ENCODE measurements at places on chromosomes 6 and 20. TPM values are rescaled to one million over a fixed set of nuclear protein-coding genes. Genes with fewer than 3 reads are reported as not detected.

The NR2E1 gene
- total RNA-seq, result not detected

The ENPP4 gene
- total RNA-seq, result 19.0 TPM

The GSTA1 gene
- not detected for total RNA-seq

The NCOA3 gene
- total RNA-seq, result 35.0 TPM

The RUNX2 gene
- 1.5 TPM for total RNA-seq

The SLC26A8 gene
- under 0.01 TPM for total RNA-seq

DNA sequence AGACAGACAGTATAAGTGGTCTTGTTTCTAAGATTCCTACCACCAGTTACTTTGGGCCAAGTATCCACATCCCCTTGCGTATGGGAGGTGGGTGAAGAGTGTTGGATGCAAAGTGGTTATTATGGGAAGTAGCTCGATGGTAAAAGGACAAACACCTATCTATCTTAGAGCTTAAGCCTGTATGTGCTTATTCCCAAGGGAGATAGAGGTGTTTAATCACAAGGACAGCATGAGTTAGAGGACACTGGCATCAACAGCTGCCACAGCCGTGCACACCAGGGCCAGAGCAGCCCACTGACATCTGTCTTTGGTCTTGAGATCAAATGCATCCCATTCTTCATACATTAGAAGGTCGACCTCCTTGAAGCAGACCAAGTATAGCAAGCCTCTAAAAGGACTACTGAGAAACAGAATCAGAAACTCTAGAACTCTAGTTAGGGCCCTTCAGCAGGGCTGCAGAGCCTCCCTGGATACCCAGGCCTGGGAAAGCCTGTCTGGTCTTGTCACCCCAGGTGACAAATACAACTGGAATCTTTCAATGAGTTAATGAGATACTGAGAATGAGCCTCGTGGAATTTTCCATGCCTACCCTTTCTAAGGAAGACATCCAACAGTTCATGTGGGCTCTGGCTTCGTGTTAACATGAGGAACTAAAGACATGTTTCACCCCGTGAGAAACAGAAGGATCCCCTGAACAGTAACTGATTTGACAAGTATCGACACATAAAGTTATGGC, 28.7 kb downstream of the TXNDC5 start:
- DNase-seq, result no peak

DNA sequence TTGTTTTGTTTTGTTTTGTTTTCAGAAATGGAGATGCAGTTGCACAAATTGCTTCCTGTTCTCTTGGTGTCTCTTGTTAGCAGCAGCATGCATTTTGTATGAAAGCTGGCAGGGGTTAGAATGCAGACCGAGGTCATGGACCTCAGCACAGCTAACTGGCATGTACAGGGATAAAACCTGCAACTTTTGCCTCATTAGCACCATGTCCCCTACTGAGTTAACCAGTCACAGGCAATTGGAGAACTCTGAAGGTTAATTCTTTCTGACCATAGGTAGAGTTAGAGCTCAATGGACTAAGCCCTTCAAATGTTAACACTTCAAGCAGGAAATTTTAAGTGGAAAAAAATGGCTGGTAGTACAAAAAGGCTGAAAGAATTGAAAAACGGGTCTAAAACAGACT, 377.1 kb downstream of the ADGRB3 start:
- no peak for DNase-seq

- no peak for DNase-seq
These were observed 25.1 kb downstream of the JAG1 start for GRCh38 chr20:10648651-10649050.

DNA sequence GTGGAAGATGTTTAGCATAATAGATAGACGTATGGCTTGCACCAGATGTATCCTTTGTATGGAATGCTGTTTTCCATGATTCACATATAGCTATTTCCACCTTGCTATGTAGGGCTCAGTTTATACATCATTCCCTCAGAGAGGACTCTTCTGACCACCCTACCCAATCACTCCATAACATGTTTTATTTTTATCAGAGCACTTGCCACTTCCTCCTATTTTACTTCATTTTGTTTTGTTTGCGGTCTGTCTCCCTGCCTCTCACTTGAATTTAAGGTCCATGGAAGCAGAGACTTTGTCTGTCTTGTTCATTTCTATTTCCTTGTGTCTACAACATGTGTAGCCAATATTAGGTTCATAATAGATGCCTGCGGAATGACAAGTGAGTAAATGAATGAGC, 266.9 kb upstream of the CITED2 start:
- no peak for DNase-seq

GRCh38 chr20:52805843-52806242, 166.3 kb upstream of the TSHZ2 start:
- peak; percentile 47 for DNase-seq

DNA sequence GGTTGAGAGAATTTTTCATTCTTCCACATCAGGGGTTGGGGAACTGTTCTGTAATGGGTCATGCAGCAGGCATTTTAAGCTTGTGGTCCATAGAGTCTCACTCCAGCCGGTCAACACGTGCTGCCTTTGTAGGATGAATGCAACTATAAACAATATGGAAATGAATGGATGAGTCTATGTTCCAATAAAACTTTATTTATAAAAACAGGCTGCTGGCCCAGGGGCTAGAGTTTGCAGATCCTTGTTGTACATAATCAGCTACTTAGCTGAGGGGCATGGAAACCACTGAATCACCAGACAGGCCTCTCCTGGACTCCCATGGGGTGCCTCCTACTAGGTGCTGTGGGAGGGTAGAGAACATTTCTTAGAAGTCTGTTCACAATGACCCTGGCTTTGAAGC, 243.4 kb downstream of the BMP7 start:
- DNase-seq, result no peak

DNA sequence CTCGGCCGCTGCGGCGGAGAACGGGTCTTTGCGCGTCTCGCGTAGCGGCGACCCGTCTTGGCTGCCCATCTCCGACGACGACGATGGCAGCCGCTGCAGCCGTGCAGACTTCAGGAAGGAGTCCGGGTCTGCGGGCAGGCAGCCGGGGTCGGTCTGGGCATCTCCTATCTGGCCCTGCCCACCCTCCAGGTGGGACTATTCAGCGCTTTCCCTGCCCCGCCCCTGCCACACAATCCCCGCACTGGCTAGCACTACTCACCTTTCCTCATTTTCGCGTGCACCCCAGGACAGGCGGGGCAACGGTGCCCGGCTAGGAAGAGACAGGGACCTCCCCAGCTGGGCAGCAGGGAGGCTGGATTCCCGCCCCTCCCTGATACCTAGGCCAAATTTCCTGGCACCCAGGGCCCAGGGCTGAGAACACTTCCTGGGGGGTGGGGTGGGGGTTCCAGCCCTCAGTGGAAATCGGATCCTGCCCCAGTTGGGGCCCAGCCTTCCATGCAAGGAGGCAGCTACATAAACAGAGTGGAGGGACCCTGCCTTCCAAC, 9.2 kb downstream of the GGT7 start:
- peak; percentile 29 for DNase-seq

- no peak for DNase-seq
These were observed 22.1 kb upstream of the TINAG start for GRCh38 chr6:54286141-54286540.

DNA sequence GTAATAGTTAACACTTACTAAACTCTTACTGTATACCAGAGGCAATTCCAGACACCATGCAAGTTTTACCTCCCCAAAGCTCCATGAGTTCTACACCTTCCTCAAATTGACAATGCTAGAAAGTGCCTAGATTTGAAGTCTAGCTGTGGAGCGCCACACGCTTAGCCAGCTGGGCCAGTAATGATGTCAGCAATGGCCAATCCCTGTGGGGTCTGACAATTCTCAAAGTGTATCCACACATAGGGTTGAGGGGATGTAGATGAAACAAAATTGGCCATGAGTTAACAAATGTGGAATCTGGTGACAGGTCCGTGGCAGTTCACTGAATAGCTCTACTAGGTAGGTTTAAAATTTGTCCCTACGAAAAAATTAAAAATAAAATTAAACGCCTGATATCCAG, 1.3 kb downstream of the ZNF343 start:
- DNase-seq, result peak; percentile 26

DNA sequence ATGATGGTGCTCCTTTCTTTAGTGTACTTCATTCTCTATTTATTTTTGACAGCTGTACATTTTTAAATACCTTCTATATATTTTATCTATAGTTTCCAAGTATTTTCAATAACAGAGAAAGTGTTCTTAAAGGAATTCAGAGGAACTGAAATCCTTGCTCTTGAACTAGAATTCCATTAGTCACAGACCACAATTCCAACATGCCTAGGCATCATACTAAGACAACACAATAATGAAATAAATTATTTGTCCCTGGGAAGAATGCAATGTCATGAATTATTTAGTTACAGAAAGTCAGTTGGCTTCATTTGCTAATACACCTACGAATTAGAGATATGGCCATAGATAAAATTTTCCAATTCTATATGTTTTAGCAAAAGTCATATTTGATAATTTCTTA, 671.2 kb downstream of the EPHA7 start:
- DNase-seq, result no peak

GRCh38 chr6:128929869-128930268, 46.9 kb downstream of the LAMA2 start:
- DNase-seq, result no peak

DNA sequence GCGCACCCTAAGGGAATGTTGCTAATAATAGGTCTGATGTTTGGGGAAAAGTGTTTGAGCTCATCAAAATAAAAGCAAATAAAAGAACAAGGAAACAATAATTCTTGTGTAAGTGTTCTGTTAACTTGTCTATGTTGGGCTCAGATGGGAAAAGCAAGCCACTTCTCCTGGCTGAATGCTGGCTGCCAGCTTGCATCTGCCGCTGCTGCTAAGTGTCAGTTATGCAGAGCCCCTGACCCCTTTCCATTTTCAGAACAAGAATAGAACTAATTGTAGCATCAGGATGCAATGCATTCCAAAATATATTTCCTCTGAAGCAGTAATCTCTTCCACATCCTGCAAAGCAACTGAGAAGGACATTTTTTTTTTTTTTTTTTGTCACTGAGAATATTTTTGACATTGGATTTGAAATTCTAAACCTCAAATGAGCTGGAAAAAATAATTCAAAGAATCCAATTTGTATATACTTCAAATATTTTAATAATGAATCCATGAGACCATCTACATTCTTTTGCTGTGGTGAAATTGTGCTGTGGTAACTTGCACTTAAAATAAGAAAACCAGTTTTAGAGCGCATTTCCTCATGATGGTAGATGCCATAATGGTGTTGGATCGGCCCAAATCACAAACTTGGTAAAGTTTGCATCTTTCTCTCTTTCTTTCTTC, 43.9 kb upstream of the DEK start:
- DNase-seq, result no peak

GRCh38 chr6:110018486-110018885, 40.4 kb downstream of the GPR6 start:
- no peak for DNase-seq

DNA sequence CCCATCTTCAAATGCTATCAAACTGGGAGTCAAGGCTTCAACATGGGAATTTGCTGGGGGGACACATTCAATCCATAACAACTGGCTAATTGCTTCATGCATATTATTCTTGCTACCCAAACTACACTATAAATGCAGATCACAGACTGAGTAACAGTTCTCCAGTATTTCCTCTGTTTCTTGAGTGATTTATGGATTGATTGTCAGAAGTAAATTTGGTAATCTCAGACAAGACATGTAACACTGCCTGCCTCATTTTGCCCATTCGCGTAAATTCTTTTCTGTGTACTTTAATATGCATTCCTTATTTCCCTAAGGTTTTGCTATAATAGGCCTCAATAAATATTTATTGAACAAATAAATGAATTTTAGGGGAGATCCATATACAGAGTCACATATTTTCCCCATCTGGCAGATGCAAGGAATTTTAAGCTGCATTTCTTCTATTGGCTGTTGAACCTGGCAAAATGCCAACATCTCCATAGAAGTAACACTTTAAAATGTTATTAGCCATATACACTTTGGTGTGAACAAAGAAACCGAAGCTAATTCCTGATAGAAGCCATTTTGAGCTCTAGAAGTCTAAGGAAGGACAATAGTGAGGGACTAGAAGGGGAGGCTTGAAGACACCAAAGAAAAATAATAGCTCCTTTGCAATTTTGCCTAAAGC, 98.2 kb downstream of the QRSL1 start:
- no peak for DNase-seq

- DNase-seq, result no peak
These were observed 1.4 kb upstream of the CHD6 start for GRCh38 chr20:41619360-41620100.

- DNase-seq, result no peak
These were observed 79.2 kb downstream of the CHD6 start for GRCh38 chr20:41538810-41539596.

- DNase-seq, result no peak
These were observed 2.2 kb upstream of the ARHGAP40 start for GRCh38 chr20:38599410-38599882.

Data from esophagus muscularis mucosa (tissue), 4 donors.